ENCODE measurements at places on chromosomes 12 and 14.

DNA sequence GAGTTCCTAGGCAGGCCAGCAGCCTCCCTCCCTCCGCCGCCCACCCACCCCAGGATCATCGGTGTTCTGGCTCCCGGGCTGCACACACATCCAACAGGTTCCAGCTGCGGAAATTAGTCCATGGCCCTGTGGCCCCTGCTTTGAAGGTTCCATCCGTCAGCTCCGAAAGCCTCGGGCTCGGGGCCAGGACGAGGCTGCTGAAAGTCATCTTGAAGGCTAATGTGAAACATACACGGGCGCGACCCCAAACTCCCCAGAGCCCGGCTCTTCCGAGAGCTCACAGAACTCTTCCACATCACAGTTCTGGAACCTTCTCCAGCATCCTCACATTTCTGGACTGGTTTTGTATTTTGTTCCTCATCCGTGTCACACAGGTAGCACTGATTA lies 19.8 kb downstream of the KDM2B start:
- DNase-seq: no peak

GRCh38 chr12:109331301-109331952 lies 16.3 kb upstream of the MYO1H start:
- no peak for DNase-seq

DNA sequence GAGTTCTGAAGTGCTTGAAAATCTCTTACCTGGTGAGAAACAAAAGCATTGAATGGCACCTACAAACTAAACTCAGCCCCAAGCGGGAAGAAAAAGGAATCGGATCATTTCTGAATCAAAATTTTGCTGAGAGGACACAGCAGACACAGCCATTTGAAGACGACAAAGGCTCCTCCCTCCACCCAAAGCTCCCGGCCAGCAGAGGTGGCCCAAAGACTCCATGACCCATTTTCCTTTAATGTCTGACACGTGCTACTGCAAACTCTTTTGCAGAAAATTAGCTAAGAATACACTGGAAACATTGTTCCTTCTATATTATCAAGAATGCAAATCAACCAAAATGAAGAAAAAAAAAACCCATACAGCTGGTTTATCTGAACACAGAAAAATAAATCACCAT lies 85.9 kb upstream of the FOXN3 start:
- DNase-seq: no peak

DNA sequence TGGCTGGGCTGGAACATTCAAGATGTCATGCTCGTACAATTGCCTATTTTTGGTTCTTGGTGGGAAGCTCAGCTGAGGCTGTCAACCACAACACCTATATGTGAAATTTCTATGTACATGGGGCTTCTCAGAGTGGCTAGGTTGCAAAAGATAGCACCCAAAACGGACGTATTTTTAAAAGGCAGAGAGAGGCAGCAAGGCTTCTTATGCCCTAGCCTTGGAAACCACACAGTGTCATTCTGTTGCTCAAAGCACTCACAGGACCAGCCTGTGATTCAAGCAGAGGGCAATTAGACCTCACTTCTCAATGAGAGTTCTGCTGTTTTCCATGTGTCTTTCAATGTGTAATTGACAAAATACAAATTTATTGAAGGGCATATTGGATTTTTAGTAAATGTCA lies 134.0 kb downstream of the GXYLT1 start:
- DNase-seq: no peak

GRCh38 chr12:124326871-124327270 lies 32.0 kb downstream of the RFLNA start:
- no peak for DNase-seq

GRCh38 chr14:66652525-66653106 lies 144.7 kb downstream of the GPHN start:
- DNase-seq: no peak

DNA sequence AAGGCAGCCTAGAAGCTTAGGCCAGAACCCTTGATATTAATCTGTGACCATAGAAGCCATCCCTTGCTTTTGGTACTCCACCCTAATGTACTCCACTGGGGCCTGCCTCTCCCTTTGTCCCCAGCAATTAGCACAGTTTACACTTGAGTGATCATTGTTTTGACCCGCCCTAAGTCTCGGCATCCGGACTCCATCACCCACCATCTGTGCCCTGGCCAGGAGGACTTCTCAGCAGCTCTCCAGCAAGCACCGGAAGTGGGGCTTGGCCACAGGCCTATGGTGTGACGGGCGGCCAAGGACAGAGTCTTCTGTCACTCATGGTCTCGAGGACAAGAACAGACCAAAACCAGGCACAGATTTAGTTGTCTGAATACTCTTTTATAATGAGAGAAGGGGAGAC lies 126.5 kb upstream of the NTF3 start:
- DNase-seq: no peak

- DNase-seq: no peak
Observed at GRCh38 chr14:73467800-73468199, 9.5 kb upstream of the NUMB start.

GRCh38 chr12:112606611-112607365 lies 184.8 kb upstream of the RPH3A start:
- no peak for DNase-seq

- no peak for DNase-seq
Observed at GRCh38 chr14:92638266-92638665, 110.2 kb downstream of the LGMN start.

DNA sequence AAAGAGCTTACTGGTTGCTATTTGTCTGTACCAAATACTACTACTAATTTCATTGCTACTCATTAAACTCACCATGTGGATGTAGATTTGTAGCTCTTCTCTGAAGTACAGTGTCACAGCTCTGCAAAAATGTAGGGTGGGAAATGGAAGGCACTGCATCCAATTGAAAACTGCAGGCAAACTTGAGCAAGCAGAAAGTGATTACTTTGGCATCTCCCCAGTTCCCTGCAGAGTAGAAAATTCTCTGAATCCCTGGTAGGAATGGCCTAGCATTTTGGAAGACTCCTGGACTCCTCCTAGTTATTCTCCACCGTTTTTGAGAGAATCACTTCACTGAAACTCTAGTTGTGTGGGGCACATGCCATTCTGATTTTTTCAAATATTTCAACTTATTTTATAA lies 239.1 kb downstream of the DIO2 start:
- DNase-seq: no peak

DNA sequence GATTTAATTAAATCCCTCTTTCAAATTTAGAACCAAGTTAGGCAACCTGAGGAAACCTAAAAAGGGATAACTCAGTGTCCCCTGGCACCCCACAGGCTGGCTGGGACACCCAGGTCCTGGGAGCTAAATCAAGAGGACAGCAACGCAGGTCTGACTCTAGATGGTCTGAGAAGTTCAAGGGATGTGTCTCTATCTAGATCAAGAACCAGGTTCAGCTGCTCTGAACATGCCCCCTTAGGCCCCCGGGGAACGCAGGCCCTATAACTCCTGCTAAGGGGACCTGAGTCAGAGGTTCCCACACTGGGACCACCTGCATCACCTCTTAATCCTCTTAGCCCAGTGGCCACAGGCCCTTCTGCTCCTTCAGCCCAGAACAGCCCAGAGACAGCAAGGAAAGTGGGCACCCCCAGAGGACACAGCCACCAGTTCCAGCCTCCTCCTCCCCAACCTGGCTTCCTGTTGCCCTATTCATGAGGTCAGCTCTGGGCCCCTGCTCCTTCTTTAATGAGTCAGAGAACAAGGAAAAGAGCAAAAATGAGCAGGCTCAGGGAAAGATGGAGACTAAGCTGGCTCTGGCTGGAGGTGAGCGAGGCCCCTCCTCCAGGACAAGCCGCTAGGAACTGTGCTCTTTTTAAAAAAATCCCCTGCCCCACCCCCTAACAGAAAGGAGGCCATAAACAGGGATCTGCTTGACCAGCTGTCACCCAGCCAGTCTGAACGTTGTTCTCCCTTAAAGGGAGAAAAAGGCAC lies 10.8 kb downstream of the PITPNM2 start:
- no peak for DNase-seq

DNA sequence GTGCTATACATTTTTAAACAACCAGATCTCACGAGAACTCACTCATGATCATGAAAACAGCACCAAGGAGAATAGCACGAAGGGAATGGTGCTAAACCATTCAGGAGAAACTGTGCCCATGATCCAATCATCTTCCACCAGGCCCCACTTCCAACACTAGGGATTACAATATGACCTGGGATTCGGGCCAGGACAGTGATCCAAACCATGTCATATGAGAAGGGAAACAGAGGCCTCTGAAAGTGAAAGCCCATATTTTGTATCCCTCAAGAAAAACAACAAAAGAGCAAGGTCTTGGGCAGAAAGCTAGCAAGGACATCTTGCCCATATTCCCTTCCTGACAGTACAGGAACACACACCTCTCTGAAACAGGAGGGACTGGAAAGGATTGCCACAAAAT lies 163.9 kb upstream of the VASH1 start:
- DNase-seq: no peak

DNA sequence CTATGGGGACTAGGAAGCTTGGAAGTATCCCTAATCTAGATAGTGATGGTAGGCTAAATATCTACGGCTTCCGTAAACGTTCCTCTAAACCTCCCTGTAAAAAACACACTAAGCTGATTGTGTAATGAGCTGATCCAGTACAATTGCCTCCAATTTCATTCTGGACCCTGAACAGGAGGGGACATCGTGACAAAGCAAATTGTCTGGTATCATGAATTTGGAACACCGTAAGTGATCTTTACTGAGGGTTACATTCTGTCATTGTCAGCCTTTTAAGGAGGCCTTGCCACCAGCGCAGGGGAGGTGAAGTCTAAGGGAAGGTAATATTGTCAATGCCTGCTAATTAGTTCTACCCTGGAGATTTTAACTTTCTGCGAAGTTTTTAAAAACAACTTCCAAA lies 487 bp upstream of the MGST1 start:
- DNase-seq: no peak

- no peak for DNase-seq
Observed at GRCh38 chr12:122928404-122929147, 32.7 kb upstream of the VPS37B start.

DNA sequence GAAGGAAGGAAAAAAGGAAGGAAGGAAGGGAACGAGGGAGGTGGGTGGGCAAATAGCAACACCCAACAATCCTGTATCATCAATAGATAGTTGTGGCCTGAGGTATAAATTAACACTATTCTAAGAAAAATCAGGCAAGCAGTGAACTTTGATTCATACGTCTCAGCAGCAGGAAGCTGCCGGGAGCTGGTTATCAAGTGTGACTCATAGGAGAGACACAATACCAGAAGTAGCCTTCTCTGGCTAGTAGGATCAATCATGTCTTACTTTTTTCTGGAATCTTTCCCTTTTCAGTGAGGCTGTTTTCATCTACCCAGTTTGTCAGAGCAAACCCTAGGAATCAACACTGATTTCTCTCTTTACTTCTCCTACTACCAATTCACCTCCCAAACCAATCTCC lies 780.5 kb downstream of the NRXN3 start:
- DNase-seq: no peak

DNA sequence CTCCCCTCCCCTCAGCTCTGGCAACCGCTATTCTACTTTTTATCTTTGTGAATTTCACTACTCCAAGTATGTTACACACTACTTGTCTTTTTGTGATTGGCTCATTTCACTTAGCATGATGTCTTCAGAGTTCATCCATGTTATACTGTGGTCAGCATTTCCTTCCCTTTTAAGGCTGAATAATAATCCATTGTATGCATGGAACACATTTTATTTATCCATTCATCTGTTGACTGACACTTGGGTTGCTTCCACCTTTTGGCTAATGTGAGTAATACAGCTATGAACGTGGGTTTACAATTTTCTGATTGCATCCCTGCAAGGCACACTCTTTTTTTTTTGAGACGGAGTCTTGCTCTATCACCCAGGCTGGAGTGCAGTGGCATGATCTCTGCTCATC lies 53.0 kb upstream of the FUT8 start:
- no peak for DNase-seq

DNA sequence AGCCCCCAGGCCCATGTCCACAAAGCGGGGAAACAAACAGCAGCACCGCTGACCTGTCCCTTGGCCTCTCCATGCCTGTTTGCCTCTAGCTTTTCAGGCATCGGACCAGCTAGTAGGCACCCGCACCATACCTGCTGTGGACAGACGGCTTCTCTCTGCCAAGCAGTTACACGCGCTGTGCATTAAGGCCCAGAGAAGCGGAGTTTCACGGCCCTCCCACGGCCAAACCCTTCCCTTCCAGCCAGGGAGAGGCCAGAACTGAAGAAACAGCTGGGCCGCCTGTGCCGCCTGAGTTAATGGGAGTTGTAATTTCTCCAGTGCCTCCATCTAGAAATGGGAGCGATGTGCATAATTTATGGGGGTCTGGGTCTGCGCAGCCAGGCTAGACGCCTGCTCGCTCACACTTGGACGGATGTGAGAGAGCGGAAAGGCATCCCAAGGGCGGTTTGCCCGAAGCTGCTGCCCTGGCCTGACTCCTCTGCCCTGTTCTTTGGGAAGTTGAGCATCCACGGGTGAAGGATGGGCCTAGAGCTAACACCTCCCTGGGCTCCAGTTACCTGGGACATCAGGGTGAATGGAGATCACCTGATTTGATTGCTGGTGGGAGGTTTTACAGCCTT lies 89.7 kb upstream of the BCL11B start:
- DNase-seq: no peak

- DNase-seq: no peak
Observed at GRCh38 chr14:62304257-62304656, 542.0 kb downstream of the SNAPC1 start.

DNA sequence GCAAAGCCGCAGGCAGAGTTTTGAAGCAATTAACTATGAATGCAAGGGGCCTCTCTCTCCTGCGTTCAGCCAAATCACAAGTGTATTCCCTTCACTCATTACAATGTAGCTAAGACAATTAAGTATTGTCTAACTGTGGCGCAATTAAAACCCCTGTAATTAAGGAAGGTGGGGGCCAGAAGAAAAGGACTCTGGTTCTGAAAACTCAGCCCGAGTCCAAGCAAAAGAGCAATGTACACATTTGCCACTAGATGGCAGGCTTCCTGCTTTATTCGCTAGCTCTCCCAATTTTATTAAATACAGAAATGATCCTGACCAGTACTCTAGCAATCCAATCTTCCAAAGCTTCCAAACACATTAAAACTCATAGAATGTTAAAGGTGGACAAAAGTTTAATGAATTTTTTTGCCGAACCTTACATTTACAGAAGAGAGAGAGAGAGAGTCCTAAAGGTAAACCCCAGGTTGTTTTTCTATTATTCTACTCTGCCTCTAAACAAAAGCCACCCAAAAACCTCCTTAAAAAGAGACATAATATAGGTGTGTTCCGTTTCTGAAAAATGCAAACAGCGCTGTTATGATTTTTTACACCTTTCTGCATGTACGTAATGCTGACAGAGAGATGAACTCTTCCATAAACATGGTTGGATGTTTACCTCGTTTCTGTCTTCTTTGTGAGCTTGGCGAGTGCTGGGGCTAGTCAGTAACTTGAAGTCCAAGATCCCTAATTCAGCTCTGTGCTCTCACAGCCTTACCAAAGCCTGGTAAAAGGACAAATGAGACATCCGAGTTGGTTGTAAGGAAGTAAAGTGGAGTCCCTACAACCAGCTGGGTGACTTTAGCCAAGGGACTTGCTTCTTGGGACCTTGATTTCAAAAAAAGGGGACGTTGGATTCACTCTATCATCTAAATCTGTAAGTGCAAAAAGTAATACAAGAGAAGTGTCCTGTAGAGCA lies 50.9 kb upstream of the VASH1 start:
- peak; percentile 44 for DNase-seq

- DNase-seq: no peak
Observed at GRCh38 chr12:46446645-46447044, 74.1 kb upstream of the SLC38A2 start.

- peak; percentile 50 for DNase-seq
Observed at GRCh38 chr14:89504602-89505313, 87.7 kb upstream of the FOXN3 start.

- no peak for DNase-seq
Observed at GRCh38 chr14:64082837-64083236, 211.3 kb downstream of the ESR2 start.
